ENCODE measurements at places on chromosomes 2 and 18.

DNA sequence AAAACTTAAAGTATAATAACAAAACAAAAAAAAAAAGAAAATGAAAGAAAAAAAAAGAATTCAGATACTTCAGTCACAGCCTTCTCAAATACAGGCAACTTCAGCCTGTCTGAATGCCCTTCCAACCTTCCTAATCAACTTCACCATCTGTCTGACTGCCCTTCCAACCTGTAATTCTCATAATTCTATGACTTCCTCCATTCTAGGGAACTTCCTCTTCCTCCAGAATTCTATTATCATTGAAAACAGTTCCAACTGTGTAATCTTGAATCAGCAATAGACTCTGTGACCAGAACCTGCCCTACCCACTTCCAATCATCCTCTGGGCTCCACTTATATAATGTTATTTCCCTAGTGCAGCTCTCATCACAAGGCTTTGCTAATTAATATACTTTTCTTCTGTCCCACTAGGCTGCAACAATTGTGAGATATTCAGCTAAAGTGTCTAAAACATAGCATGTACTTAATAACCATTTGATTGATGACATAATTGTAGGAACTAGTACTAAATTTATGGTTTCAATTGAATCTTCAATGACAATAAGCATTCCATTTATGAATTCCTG, 127.3 kb downstream of the UPP2 start:
- DNase-seq, result no peak

DNA sequence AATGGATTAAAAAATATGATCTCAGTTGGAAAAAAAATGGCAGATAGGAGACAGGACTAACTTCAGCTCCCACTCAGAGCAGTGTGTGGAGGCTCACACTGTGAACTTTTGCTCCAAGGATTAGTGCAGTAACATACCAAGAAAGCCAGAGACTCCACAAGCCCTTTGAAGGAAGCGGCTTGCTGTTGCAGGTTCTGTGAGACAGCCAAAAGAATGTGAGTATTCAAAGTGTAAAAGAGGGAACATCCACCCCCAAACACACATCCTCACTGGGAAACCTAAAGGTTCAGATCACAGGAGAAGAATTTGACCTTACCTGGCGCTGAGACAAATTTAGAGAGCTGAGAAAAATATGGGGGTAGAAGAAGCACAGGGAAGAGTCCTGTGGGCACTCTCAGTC, 77.5 kb downstream of the FAM171B start:
- DNase-seq, result peak; percentile 30

GRCh38 chr2:113925884-113926283, 36.0 kb downstream of the ACTR3 start:
- no peak for DNase-seq

GRCh38 chr2:69285379-69285894, 101.6 kb downstream of the GFPT1 start:
- no peak for DNase-seq

DNA sequence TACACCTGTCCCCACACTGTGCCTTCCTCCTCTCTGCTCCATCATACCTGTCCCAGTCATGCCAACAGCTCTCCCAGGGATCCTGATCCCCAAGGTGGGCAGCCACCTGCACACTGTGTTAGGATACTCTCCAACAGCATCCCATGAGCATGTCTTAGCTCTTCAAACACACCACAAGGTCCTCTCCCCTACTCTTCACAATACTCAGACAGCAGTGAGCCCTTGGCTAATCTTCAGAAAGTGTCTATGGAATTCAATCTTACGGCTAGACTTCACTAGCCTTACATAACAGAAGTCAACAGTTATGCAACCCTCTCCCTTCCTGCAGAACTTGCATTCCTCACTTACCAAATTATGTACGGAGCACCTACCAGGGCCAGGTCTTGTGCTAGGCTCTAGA, 79.9 kb downstream of the MYO5B start:
- DNase-seq, result no peak

DNA sequence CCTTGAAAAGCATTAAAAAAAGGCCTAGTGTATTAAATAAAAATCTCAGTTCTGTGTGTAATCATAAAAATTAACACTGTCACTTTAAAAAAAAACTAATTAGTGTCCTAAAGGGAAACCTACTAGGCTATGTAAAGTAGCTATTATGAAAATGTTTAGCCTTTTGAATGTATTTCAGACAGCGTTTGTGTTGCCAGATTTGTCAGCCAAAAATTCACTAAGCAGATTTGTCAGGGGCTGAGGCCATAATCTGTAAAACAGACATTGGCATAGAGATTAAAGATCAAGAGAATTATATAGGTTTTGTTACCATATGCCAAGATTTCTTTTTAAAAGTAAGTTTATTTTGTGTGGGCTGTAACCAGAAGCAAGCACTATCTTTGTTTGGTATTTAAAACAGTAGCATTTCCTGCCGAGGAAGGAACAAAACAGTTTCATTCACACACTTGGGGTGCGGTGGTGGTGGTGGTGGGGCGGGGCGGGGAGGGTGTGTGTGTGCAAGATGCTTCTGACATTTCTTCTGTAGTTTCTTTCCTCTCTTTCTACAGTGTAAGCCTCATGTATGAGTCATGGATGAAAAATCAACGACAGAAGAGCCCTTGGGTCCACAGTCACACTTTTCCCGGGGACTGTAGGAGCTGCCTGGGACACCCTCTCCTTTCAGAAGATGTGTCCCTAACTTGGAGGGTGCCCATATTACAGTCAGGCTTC, 328.5 kb upstream of the FANCL start:
- DNase-seq, result peak; percentile 46

Data from fibroblast of skin of scalp (primary cell).